ENCODE measurements at places on chromosomes 12 and 14.
A peak's percentile ranks its signal among the peaks of the same experiment; 100 is the strongest.

DNA sequence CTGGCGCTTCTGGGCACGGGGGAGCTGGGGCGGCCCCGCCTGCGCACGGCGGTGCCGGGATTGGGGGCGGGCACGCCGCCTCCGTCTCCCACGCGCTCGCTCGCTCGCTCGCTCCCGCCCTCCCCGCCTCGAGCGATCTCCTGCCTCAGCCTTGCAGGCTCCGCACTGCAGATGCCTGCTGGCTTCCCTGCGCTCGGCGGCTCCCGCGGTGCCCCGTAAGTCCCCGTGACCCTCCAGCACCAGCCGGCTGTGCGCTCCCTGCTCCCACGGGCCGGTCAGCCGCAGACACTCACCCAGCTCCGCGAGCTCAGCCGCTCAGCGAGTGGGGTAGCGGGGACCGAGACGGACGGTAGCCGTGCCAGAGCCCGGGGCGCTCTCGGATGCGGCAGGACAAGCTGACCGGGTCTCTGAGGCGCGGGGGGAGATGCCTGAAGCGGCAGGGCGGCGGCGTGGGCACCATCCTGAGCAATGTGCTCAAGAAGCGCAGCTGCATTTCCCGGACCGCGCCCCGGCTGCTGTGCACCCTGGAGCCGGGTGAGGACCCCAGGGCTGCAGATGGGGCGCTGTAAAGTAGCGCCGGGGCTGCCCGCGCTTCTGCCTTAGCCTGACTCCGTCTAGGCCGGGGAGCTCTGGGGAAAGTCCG, at the start of gene TBC1D30:
TSS of gene TBC1D30 (plus strand) at position 148 of the 643 bp plus-strand sequence. CDS start at position 381, 233 bp downstream.
- DNase-seq, result peak; percentile 21

- no peak for DNase-seq
Observed at GRCh38 chr12:40104461-40105264, 1.2 kb downstream of the SLC2A13 start.

DNA sequence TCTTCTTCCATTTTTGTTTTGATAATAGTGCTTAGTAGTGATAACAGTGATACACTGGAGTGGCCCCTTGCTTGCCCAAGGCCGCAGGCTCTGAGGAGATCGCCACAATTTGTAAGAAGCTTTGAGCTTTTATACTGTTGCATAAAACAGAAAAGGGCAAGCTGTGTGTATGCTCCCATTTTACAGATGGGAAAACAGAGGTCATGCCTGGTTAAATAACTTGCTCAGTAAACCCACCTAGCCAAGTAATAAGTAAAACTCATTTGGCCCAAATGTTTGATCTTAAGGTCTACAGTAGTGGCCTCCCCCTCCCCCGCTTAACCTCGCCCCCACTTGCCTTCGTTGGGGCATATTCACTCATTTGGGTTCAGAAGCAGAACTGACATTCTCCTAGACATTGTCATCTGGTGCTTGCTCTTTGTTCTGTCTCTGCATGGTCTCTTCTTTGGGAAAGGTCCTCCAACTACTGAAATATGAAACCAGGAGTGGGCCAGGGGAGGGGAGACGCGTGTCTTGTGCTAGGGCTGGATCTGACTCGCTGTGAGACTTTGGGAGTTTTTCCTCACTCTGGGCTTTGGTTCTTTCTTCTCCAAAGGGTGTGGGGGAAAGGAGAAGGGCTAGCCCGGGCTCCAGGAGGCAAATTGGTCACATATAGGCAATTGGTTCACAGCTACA, 88.1 kb downstream of the PAPOLA start:
- DNase-seq, result no peak

DNA sequence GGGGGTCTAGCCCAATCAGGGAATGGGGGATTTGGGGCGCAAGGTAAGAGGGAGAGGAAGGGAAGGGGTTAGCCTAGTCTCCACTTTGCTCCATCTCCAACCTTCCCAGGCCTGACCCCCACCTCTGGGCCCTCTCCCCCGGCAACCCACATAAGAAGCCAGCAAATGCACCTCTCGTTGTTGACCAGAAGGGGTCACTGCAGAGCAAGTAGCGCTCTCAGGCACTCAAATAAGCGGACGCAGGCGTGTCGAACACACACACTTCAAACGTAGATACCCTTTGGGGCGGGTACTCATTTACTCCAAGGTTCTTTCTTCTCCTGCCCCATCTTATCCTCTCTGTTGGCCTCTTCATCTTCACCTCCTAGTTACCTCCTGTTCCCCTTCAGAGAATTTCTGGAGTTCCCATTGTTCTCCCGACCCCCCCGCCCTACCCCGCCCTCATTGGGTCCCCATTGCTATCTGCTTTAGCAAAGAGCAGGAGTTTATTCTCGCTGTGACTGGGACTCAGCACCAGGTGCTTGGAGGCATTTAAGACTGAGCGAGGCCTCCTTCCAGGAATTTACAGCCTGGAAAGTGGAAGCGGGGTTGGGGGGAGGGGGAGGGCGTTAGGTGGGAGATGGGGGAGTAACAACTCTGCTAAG, 1.5 kb upstream of the SRRM4 start:
- peak; percentile 33 for DNase-seq

GRCh38 chr12:93944911-93945310, 203.5 kb upstream of the PLXNC1 start:
- DNase-seq, result no peak

DNA sequence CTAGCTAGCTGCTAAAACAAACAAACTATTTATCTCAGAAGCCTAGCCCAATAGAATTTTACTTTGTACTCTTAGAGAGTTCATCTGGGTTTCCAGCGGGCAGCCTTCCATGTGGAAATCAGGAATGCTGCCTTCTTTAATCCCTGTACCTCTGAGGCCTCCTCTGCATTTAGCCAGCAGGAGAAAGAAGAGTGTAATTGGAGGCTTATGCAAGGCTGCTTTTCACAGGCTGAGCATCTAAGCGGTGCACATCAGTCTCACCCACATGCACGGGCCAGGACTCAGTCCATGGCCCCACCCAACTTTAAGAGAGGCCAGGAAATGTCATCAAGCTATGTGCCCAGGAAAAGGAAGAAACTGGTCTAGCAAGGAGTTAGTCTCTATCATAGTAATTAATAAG, 14.0 kb upstream of the PTGDR start:
- no peak for DNase-seq

GRCh38 chr12:118034429-118035189, 18.1 kb downstream of the RFC5 start:
- DNase-seq, result peak; percentile 60

GRCh38 chr12:123990511-123990910, 17.5 kb downstream of the ZNF664 start:
- no peak for DNase-seq

- DNase-seq, result no peak
Observed at GRCh38 chr12:30440826-30441602, 254.7 kb downstream of the IPO8 start.

GRCh38 chr12:93991829-93992461, 156.4 kb upstream of the PLXNC1 start:
- DNase-seq, result no peak

Data from NCI-H460 (cell line).